ENCODE measurements at places on chromosomes 12 and 14. TPM values are rescaled to one million over a fixed set of nuclear protein-coding genes. Genes with fewer than 3 reads are reported as not detected.

Gene OAS2
- total RNA-seq, result 6.0 TPM

Gene NOS1
- total RNA-seq, result 0.04 TPM

Gene RTL1
- not detected for total RNA-seq

Gene REP15
- 3.1 TPM for total RNA-seq

Gene PSMB11
- total RNA-seq, result not detected

Gene RFX4
- not detected for total RNA-seq

Gene NPAS3
- 0.67 TPM for total RNA-seq

Gene AMDHD1
- total RNA-seq, result 1.3 TPM

Gene PSMD9
- 59.2 TPM for total RNA-seq

Gene OR4K13
- total RNA-seq, result not detected

Gene MAP1LC3B2
- 1.4 TPM for total RNA-seq

Gene SVOP
- total RNA-seq, result not detected

Gene MANSC1
- 28.0 TPM for total RNA-seq

Gene NGB
- total RNA-seq, result not detected

Gene FOXM1
- 4.1 TPM for total RNA-seq

Gene TPI1
- total RNA-seq, result 755 TPM

Gene FLVCR2
- total RNA-seq, result 2.2 TPM

Gene MTRFR
- total RNA-seq, result 13.9 TPM

Gene PELI2
- total RNA-seq, result 4.4 TPM

Gene RTN1
- total RNA-seq, result 1.3 TPM

Measured in right atrium auricular region (tissue), 2 donors.